ENCODE measurements at places on chromosomes 1 and 21.

GRCh38 chr1:66367369-66367768, 166.6 kb upstream of the SGIP1 start:
- no peak for DNase-seq

- no peak for DNase-seq
These were observed 358.5 kb downstream of the GPATCH2 start for GRCh38 chr1:217272385-217272784.

DNA sequence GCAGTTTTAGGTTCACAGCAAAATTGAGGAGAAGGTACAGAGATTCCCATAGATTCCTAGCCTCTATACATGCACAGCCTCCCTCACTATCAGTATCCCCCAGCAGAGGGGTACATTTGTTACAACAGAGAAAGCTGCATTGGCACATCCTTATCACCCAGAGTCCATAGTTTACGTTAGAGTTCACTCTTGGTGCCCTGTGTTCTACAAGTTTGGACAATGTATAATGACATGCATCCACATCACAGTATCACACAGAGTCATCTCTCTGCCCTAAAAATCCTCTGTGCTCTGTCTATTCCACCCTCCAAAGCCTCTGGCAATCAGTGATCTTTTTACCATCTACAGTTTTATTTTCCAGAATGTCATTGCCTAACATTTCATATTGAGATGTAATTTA, 22.3 kb upstream of the RGS16 start:
- DNase-seq = no peak

DNA sequence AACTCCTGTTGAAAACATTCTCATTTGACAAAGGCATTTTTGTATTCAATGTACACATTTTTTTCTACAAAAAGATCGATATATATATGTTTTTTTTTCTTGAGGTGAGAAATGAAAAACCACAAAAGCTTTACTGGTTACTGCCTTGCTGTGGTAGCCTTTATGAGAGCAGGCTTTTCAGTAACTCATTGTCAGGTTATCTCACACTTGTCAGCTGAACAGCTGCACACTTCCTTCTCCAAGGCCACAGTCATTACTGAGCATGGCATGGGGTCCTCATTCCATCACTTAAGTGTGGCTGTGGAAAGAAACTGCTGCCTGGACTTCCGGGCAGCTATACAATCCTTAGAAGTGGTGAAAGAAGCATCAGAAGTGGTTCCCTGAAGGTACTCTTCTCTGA, 169.3 kb upstream of the ZP4 start:
- DNase-seq = no peak

- DNase-seq = no peak
These were observed 28.4 kb upstream of the NPPB start for GRCh38 chr1:11886986-11887665.

GRCh38 chr1:243827206-243827605, 22.8 kb downstream of the AKT3 start:
- no peak for DNase-seq

DNA sequence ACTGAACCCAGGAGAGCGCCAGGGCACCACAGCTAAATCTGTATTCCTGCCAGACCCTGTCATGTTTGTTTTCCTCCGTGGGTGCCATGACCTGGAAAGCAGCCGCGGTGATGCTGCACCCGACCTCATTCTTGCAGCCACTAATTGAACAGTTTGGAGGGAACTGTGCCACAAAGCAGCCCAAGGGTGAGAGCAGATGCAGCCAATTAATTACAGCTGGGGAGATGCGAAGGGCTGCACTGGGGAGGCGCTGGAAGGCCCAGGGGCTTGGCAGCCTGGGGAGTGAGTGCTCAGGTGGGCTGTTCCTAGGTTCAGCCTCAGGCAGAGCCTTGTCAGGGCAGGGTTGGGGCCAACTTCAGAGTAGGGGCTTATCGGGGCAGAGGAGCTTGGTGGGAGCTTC, 158.4 kb upstream of the CD34 start:
- DNase-seq = no peak

DNA sequence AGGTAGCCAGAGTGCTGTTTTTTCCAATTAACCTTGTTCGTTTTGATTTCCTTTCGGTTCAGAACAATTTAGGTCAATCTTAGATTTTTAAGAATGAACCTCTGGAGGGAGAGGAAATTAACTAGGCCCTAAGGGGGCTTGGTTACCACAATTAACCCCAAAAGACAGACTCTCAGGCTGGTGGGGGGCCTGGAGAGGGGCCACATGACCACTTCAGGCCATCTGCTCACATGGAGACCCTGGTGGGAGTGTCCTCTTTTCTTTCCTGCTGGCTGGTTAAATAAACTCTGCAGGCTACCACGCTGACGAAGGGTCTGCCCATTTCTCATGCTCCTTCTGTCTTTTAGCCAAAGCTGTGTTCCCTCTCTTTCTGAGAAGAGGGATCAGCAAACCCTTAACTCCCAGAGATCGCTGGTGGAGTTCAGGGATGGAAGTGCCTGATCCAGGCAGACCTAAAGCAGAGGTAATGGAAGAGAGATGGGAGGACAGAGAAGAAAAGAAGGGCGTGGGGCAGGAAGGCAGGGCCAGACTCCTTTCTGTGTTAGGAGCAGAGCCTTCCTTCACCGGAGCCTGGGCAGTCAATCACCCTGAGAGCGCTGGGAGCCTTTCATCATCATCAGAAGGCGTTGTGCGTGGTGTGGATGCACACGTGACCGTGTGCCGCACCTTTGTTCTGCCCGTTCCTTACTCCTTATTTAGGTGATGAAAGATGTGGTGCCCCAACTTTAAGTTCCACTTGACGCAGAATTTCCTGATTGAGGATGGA, 58.5 kb downstream of the KIF26B start:
- DNase-seq = no peak

- DNase-seq = no peak
These were observed 7.7 kb upstream of the KLF17 start for GRCh38 chr1:44110916-44111315.

DNA sequence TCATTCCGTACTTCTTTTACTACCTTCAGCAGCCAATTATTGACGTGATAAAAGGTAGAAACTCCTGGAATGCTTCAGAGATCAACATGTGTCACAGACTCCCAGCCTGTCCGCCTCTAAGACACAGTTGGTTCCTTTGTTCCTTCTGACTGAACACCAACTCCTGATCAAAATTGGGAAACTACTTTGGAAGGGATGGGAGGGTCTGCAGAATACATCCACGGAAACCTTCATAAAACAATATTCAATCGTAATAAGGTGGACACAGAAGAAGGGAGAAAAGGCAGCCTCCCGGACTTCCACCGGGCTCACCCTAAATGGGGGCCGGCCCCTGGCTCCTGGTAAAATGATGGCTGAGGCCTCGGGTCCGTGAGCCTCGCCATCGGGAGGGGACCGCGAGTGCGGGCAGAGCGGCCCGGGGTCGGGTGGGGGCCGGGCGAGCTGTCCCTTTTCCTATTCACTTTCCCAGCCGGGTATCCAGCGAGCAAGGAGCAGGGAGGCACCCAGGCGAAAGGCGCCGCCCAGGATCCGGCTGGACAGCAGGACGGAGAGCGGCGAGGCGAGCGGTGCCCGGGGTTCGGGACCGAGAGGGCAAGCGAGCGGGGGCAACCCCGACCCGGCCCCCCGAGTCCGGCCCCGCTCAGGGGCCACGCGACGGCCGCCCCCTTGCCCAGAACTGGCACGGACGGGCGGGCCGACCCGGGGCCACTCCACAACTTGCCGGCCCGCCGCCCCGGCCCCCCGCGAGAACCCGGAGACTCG, 805 bp downstream of the NRIP1 start:
- no peak for DNase-seq

GRCh38 chr1:224114787-224115175, 870 bp downstream of the FBXO28 start:
- no peak for DNase-seq

GRCh38 chr1:19799230-19800075, at the start of gene TMCO4:
TSS of gene TMCO4 (minus strand) at chr1:19799916. CDS start at chr1:19780758, 19,158 bp downstream.
- peak; percentile 31 for DNase-seq

GRCh38 chr1:103460511-103460910, 65.0 kb upstream of the RNPC3 start:
- no peak for DNase-seq

DNA sequence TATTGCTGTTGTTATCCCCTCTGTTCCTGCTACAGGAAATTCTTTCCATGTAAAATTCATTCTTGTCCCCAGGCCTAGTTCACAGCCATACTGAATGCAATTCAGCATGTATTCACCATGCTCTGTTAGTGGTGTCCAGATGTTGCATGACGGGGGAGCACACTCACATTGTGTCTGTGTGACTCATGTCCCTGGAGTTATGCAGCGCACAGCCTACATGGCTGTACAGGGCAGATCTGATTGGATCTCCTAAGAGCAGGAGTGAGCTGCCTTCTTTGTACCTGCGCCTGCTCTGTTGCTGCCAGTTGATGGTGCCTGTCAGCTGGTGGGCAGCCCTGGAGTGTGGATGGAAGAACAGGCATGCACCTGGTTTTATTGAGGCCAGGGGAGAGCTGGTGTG, 17.6 kb downstream of the HTR6 start:
- no peak for DNase-seq

- no peak for DNase-seq
These were observed 36.0 kb upstream of the CFAP298 start for GRCh38 chr21:32648165-32648564.

- no peak for DNase-seq
These were observed 1.6 kb upstream of the QSOX1 start for GRCh38 chr1:180153032-180153431.

- DNase-seq = no peak
These were observed 9.1 kb downstream of the ABCA4 start for GRCh38 chr1:94111879-94112278.

DNA sequence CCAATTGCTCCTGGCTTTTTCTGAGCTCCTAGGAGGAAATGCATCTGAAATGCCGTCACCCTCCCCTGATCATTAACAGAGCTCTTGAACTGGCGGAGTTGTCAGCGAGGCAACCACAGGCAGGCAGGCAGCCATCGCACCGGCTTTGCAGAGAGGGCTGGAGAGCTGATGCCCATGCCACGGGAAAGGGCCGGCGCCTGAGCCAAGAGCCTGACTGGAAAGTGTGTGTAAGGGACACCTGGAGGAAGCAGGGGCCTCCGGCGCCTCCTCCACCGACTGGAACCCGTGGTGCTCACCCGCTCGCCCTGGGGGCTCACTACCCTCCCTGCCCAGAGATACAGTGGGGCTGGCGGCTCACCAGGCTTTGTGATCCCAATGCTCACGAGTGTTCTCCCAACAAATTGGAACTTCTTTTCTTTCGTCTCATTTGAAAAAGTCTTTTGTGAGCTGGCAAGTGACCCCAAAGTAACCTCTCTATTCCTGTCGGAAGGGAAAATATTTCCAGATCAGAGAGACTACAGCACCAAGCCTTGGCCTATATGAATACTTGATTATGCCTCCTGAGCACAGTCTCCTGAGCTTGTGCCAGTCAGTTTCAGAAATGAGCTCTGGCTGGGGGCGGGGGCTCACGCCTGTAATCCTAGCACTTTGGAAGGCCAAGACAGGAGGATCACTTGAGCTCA, 97.7 kb upstream of the SLC25A33 start:
- DNase-seq = no peak

Data from stimulated activated CD8-positive, alpha-beta memory T cell treated with anti-CD3 and anti-CD28 coated beads, Interleukin-15, amount 100 ng/mL, for 24 hours (primary cell).